ENCODE measurements at places on chromosomes 4 and X. TPM values are rescaled to one million over a fixed set of nuclear protein-coding genes. Genes with fewer than 3 reads are reported as not detected.

DNA sequence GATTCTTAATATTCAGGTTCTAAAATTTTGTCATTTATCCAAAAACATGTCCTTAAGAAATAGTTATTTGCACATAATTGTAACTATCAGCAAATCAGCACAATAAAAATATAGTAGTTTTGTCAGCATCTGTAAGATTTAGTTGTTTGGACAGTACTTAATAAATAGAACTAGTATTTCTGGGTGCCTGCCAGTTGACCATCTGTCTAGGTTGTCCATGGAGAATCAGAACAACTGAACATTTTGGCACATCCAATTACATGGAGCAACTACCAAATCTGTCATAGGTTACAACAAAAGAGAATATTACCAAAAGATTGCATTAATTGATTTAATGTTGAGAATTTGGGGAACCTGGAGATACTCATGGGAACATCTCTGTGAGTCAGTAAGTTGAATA is 305.5 kb upstream of the TACR3 start:
- no peak for DNase-seq

DNA sequence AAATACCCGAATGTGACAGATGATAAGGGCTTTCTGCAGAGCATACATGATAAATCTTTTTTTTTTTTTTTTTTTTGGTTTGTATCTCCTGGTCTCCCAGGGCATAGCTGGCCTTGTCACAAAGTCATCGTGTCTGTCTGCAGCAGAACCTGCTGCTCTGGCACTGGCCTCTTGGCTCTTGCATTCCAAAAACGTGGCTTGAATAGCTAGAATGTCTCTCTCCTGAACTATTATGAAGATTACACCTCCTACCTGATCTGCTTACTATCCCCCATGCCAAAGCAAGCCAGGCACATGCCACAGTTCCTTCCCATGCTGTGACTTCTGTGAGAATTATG is 50.4 kb upstream of the SCRG1 start:
- no peak for DNase-seq

DNA sequence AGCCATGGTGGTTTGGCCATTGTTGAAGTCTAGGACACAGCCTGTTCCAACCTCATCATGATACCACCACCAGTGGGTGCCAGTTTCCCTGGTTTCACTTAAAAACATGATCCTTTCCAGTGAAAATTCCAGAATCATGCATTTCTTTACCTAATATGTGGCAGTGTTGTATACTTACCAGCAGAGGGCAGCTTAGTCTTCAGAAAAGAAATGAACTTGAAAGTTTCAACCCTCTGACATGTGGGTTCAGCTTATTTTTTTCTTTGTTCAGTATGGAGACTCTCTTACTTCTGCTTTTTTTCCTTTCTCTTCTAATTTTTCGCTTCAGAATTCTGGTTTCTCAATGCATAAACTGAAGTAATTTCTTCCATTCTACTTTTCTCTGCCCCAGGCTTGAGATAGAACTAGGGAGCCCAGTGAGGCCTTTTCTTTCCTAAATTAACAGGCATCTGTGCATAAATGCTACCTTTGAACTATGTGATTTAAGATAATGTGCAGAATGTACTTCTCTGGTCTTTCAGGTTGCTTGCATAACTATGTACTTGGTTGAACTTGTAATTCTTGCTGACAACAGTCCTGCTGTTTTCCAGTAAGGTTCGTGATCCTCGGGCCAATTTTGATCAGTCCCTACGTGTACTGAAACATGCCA is 10.7 kb downstream of the LIAS start:
- DNase-seq = peak; percentile 73

- DNase-seq = no peak
Measured at GRCh38 chr4:150117094-150117493, 38.8 kb downstream of the DCLK2 start.

DNA sequence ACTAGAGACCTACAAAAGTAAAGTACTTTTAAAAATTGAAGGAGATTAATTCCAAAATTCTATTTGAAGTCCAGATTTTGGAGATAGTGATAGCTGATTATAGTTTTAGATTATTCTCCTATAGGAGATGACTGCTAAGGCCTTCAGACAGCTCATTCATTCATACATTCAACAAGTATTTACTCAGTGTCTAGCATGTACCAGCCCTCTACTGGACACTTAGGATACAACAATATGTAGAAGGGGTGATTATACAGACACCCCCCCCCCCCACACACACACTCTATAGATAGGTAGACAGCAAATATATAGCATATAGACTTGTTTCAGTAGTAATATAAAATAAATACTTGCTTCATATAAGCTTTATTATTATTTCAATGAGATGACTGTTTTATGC is 60.4 kb upstream of the TAF9B start:
- no peak for DNase-seq

DNA sequence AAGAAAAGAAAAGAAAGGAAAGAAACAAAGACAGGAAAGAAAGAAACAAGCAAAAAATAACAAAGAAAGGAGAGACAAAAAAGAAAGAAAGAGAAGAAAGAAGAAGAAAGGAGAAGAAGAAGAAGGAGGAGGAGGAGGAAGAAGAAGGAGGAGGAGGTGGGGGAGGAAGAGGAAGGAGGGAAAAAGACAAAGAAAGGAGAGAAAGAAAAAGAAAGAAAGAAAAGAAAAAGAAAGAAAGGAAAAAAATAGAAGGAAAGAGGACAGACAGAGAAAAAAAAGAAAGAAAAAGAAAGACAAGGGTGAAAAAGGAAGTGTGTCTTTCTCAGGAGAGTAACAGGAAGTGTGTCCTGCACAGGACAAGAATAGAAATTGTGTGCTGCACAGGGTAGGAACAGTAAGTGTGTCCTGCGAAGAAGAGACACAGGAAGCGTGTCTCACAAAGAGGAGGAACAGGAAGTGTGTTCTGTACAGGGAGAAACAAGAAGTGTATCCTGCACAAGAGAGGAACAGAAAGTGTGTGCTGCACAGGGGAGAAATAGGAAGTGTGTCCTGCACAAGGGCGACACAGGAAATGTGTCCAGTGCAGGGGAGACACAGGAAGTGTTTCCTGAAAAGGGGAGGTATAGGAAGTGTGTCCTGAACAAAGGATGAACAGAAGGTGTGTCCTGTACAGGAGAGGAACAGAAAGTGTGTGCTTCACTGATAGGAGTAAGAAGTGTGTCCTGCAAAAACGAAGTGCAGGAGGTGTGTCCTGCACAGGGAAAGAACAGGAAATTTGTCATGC is 101.2 kb downstream of the ARSF start:
- no peak for DNase-seq

- no peak for DNase-seq
Measured at GRCh38 chr4:83606898-83607297, 71.0 kb downstream of the GPAT3 start.

DNA sequence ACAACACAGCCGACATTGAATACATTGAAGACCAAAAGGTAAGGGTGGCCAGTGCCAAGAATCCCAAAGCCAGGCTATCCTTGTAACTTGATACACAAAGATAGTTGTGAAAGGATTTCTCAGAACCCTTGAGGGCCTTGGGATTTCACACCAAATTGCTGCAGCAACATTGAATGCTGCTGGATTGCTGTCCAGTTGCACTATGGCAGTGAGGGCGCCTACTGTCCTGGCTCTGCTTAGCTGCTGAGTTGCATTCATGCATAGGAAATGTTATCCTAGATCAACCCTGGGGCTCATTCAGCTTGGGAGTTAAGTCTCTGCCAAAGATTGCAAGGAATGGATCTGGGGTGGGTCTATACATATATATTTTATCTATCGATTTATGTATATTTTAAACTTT is 38.7 kb downstream of the LONRF3 start:
- no peak for DNase-seq

DNA sequence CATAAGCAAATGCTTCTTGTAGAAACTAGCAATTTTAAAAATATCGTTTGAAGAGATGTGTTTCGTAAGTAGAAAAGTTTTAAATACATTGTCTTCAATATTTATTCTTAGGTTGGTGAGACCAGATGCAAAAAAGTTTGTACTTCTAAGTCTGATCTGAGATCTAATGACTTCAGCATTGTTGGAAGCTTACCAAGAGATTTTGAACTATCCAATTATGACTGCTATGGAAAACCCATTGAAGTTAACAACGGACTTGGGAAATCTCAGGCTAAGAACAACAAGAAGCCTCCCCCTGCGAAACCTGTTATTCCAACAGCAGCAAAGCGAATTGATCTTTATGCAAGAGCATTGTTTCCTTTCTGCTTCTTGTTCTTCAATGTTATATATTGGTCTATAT is 50.2 kb upstream of the GRIA2 start:
- DNase-seq = no peak

DNA sequence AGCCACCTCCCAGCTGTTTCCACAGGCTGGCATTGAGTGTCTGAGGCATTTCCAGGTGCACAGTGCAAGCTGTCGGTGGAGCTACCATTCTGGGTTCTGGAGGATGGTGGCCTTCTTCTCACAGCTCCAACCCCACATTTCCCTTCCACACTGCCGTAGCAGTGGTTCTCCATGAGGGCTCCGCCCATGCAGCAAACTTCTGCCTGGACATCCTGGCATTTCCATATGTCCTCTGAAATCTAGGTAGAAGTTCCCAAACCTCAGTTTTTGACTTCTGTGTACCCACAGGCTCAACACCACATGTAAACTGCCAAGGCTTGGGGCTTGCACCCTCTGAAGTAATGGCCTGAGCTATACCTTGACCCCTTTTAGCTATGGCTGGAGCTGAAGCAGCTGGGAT is 10.3 kb upstream of the FRMPD4 start:
- no peak for DNase-seq

DNA sequence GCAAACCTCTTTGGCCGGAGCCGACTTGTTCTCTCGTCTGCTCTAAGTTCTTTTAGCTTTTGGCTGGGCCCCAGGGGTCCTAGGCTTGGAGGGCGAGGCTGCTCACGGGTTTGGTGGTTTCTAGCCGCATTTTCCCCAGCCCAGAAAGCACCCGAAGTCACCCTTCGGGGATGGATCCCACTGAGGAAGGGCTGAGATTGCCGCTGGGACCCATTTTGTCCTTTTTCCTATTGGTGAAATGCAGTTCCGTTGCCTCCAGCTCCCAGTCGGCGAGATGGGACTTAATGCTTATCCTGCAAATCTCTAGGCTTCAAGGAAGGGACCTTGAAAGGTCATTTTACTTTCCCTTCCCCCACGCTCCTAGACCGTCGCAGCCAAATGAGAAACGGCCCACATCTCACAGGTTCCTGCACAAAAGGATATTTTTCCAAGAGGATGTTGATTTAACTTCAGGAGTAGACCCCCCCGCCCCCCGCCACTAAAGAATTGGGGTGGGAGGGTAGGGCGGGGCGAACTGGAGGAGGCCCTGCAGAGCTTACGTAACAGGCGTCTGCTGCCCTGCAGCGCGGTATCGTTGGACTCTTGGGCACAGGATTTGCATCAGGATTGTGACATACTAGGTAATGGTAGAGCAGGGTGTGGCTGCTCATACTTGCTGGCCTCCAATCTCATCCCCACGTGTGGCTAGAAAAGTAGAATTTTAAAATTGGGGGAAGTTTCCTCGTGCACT is 564 bp downstream of the PGK1 start:
- peak; percentile 5 for DNase-seq

Gene IGSF1
- polyA plus RNA-seq = 13.2 TPM

Gene ETDA
- not detected for polyA plus RNA-seq

Data from left renal cortex interstitium (tissue), 4 donors.